ENCODE measurements at places on chromosomes 13 and 19. TPM values are rescaled to one million over a fixed set of nuclear protein-coding genes. Genes with fewer than 3 reads are reported as not detected.
A peak's percentile ranks its signal among the peaks of the same experiment; 100 is the strongest.

DNA sequence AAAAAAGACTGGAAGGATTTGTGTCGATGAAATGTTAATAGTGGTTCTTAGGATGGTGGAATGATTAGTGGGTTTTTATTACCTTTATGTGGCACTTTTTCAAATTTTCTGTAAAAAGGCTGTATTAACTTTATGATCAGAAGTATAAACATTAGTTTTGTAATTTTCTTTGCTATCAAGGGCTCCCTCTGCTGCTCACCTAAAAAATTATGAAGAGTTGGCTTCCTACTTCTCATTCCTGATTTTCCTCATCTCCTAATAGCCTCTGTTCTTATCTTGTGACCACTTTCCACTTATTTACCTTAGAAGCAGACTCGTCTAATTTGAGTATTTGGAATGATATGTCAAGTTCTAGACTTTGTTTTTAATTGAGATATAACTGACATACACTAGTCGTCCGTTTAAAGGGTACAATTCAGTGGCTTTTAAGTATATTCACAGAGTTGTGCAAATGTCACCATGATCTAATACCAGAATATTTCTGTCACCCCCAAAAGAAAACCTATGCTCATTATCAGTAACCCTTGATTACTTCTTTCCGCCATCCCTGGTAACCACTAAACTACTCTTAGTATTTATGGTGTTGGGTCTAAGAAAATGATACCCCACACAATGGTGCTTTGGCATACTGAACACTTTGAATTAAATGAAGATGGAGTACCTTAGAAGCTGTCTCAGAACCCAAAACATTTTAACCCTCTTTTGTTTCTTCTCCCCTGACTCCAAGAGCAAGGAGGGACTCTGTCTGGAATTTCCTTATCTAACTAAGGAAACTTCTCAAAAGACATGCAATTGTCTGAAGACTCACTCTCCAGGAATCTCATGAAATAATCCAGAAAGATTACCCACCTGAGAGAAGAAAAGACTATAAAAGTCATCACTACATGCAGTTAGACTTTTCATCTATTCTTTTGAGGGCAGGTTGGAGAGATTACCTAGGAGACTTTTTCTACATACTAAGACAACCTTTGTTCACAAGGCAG lies 311.3 kb downstream of the DLEU7 start:
- DNase-seq, result peak; percentile 61

DNA sequence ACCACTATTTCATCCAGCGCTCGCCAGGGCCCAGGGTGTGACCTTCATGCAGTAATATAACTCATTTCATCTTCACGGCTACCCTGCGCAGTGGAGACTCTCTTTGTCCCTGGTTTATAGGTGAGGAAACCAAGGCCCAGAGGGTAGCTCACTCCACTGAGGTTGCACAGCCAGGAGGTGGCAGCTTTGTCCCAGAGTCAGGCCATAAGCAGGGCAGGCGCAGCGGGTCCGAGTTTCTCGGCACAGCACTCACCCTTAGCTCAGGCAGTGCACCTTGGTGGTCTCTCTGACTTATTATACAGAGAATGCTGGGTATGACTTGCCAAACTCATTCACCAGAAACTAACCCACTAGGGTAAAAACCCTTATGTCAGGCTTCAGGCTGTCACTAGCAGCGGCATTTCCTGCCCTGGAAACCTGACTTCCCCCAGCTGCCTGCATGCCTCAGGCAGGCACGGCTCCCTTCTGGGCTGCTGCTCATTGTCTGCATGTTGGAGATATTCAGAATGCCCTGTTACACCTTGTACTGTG lies 24.5 kb downstream of the PPP5C start:
- no peak for DNase-seq

ZNF558 gene
- 11.7 TPM for total RNA-seq

SOHLH2 gene
- total RNA-seq, result 0.43 TPM

DNA sequence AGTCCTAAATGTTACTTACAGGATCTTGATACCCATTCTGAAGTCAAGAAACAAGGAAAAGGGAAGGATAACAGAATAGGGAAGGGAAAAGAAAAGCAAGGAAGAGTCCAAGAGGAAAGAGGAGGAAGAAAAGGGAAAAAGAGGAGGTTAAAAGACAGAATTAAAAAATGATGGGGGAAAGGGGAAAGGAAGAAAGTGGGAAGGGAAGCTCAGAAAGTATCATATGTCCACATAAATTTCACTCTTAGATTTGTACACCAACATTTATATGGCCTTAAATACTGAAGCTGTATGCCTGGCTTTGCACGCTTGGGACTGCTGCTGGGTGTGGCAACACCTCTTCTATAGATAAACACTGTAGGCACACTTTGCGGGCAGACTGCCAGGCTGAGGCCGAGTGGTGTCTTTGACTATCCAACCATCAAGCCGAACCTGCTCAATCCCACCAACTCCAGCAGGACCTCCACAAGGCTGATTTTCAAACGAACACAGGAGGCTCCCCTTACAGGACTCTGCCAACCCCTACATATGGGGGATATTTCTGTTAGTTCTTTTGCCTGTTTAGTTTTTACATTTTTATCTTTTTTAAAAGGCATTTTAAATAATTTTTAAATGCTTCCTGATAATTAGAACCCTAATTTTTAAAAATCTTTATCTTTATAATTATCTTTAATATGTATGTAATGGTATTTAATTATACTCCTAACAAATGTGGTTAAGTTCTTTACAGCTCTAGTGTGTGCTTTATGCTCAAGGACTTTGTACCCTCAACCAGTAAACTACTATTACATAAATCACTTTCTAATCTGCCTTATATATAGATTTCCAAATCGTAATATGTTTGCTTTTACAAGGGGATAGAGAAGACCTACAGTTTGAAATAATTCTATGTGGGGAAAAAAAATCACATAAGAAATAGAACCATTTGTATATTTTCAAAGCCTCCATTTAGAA lies 154.2 kb downstream of the DIAPH3 start:
- peak; percentile 12 for DNase-seq

DNA sequence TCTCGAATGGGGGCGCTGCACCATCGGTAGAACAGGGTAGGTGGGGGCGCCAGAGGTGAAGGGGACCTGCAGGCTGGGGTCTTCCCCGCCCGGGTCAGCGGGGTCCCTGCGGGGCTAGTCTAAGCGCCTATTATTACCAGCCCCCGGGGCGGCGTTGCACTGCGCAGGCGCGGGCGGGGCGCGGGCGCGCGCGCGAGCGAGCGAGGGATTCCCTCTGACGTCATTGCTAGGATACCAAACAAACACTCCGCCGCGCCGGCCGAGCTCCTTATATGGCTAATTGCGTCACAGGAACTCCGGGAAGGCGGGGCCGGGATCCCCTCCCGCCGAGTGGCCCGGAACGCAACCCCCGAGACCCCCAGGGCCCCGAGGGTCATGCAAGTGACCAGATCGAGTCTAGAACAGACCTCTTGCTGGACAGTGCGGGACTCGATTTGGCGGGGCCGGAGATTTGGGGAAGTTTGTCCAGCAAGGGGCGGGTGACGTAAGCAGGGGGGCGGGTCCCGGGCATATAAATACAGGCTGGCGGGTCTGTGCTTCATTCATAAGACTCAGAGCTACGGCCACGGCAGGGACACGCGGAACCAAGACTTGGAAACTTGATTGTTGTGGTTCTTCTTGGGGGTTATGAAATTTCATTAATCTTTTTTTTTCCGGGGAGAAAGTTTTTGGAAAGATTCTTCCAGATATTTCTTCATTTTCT lies at the start of gene FOSB:
Gene FOSB (plus strand): TSS at position 541 of the 703 bp plus-strand sequence. CDS start 591 bp downstream, outside the sequence.
- peak; percentile 96 for DNase-seq

GRCh38 chr13:100434010-100434763 lies 154.4 kb downstream of the GGACT start:
- peak; percentile 49 for DNase-seq

DNA sequence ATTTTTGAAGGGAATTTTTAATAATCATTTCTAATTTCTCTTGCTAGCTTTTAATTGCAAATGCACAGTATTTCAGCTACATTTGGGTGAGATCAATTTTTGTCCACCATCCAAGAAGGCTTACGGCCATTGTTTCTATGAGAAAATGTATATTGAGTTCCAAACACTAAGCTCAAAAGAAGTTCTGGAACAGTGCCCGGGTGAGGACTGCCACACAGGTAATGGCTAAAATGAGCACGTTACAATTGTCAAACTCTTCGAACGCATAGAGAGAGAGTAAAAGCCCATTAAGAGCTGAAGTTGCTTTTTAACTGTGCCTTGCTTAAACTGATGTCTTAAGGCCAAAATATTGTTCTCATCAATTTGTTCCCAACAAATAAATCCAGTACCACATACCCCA lies 755.0 kb downstream of the DIAPH3 start:
- no peak for DNase-seq

GRCh38 chr13:23570099-23570920 lies at the start of gene TNFRSF19:
TSS of gene TNFRSF19 (plus strand) at chr13:23570412. CDS start at chr13:23590184, 19,772 bp downstream.
- DNase-seq, result peak; percentile 86

DNA sequence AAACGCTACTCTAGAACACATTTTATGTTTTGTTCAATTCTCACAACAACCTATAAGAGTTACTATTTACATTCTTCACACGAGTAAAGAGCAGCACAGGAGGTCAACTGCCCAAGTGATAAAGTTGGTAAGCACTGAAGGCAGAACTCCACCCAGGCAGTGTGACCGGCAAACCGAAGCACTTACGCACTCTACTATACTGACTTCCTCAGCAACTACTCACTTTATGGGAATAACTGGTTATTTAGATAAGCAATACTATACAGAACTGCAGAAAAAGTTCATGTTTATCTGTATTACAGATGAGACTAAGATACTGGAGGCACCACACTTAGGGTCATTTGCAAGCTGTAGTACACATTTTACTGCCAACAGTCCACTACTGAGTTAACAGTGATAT lies 28.8 kb downstream of the FOXO1 start:
- peak; percentile 76 for DNase-seq

RNF113B gene
- not detected for total RNA-seq

GRCh38 chr19:21256722-21257121 lies 72.5 kb downstream of the ZNF708 start:
- DNase-seq, result peak; percentile 28

DNA sequence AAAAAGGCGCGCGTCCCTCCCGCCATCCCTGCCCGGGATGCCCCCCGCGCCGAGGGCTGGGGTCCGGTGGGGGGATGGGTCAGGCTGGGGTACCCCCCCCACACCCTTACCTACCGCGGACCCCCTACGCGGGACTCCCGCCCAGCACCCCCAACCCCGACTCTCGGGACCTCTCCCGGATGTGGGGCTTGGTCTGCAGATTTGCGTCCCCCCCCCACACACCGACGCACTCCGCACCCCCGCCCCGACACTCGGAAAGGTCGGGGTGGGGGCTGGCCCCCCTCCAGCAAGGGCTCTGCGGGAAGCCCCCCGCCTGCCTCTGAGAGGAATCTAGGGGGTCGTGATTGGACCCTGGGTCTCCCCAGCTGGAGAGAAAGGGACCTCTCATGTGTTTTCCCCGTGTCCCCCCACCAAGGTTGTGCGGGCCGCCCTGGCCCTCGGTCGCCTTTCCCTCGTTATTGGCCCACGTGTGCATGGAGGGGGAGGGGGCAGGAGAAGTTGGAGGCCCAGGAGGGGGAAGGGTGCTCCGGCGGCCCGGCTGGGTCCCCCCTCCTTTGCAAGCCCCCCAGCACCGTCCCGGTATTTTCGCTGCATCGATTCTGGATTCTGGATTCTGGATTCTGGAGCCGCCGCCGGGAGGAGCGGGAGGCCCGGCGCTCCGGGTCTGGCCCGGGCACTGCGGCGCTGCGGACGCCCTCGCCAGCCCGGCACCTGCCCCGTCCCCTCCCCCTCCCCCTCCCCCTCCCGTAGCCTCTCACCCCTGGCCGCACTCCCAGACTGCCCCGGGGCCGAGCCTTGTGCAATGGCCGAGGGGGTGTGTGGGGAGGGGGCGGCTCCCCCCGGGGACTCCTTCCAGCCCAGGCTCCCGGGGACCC lies 607 bp downstream of the NFIC start:
- no peak for DNase-seq

- peak; percentile 69 for DNase-seq
Measured at GRCh38 chr19:49889687-49890348, 6.9 kb downstream of the IL4I1 start.

KLF2 gene
- total RNA-seq, result 6.8 TPM

ZNF888 gene
- 1.9 TPM for total RNA-seq

DNA sequence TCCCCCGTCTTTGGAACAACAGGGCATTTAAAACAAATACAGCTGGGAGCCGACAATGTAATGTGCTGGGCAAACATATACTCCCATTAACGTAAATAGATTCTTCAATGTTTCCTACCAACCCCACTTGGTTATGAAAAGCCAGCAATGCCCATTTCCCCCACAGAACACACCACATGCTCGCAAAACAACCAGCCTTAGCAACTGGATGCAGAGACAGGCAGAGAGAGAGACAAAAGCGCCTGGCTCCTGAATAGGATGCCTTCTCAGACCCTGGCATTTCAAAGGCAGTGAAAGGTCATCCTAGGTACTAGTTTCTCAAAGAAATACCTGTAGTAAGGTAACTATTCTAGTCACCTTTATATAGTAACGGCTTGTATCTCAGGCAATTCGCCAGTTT lies 462.9 kb downstream of the ITGBL1 start:
- no peak for DNase-seq

DNA sequence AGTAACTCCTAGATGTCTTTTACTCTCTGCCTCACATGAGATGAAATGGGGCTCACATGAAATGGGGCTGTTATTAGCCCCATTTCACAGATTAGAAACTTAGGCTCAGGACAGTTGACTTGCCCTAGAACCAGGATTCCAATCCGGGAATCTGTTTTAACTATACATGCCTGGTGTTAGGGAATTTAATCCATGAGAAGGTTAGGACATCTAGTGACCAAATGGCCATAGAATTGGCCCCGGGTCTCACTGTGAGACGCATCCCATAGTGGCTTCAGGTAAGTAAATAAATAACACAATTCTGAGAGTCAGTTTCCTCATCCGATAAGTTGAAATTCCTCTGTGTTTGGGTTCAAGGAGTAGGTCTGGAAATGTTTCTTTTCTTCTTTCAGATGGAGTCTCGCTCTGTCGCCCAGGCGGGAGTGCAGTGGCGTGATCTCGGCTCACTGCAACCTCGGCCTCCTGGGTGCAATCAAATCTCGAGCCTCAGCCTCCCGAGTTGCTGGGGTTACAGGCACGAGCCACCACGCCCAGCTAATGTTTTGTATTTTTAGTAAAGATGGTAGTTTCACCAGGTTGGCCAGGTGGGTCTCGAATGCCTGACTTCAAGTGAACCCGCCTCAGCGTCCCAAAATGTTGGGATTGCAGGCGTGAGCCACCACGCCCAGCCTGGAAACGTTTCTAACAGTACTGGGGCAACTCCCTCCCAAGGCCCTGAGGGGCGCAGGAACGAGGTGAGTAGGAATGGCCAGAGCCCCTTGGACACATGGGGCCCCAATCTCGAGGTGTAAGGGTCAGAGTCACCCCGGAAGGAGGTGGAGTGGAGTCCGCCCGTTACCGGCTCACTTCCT lies 1.2 kb upstream of the ZNF574 start:
- no peak for DNase-seq
